ENCODE measurements at places on chromosomes 7 and 10.

DNA sequence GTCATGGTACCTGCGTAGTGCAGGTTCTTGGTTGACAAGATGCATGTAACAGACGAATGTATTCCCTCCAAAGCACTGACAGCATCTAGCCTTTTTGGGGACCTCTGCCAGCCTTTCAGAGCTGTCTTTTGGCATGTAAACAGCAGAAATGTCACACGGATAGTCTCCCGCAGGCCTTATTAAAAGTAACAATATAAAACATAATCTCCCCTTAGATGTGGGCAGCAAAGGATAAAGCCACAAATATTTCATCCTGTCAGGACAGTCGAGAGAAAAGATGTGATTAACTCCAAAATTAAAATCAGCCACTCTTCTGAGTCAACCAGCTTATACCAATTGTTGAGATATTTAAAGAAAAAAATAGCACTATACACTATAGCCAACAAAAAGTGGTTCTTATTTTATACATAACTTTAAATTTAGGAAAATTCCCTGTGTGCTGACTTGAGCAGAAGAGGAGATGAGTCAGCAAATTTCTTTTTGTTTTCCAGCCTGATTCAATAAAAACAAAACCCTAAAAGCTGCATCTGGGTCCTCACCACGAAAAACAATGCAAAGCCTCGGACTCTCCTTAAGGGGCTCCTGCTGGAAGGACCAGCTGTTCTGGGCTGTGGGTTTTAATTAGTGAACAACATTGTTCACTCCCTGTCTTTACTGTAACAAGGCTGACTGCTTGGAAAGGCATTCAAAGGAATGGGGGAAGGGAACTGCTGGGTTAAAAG, 240.2 kb downstream of the ADAM12 start:
- no peak for DNase-seq

DNA sequence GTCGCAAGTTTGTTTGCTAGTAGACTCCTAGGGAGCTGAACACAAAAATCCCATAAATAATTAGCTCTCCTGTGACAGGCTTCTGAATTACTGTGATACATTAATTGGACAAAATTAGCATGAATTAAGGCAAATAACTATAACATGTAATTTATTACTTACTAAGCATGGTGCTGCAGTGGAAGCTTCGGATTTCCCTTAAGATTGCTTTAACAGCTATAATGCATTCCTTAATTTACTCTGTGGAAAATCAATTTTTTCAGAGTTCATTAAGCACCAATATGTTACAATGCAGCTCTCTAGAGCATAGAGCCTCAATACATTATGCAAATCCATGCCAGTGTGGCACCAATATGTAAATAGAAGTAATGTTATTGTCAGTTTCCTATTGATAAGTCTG, 201.5 kb downstream of the MDFIC start:
- no peak for DNase-seq

- DNase-seq: no peak
Measured at GRCh38 chr7:117096330-117096729, 143.0 kb downstream of the ST7 start.

DNA sequence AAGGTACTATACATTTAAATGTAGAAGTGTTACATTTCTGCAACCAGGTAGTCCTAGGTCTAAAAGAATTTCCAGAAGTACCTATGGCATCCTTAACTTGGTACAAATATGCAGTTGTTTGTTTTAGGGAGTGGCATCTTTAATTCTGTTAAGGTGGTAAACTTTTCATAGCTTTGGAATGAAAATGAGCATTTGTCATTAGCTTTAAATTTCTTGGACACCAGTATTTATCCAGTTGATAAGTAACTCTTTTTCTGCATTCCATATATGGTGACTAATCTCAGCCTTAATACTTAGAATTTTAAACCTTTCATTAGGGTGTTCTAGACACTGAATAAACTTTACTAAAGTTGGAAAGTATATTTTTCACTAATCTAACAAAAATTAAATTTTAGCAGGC, 10.8 kb downstream of the SLF2 start:
- DNase-seq: no peak

DNA sequence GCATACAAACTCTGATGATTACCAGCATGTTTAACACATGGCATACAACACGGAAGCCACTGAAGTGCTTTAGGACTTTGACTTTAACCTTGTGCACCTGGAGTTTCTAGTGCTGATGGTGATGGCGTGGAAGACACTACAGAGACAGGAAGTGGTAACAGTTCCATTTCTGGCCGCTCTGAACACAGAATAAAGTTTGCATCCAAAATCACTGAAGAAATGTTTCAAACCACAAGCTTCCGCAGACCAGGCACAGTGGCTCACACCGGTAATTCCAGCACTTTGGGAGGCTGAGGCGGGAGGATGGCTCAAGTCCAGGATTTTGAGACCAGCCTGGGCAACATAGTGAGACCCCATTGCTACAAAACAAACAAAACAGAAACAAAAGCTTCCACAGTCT, 40.3 kb upstream of the TNPO3 start:
- peak; percentile 22 for DNase-seq

GRCh38 chr7:7889791-7890568, 78.6 kb upstream of the GLCCI1 start:
- DNase-seq: no peak

DNA sequence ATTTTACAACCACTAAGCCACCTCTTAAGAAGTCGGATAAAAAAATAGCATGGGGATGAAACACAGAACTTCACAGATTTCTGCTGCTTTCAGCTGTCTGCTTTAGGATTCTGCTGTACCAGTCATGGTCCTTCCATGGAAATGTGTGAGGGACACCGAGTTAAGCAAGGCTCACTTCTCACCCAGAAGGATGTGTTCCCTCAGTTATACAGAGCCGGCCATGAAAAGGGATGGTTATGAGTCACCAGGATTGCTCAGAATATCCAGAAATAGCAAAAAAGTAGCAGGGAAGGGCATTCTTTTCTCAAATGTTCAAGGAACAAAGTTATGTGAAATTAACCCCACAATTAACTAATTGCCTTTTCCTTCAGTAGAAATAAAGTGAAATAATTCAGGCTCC, 124.4 kb downstream of the AMPH start:
- no peak for DNase-seq

GRCh38 chr10:124354411-124355382, 64.0 kb downstream of the OAT start:
- peak; percentile 28 for DNase-seq

- DNase-seq: no peak
Measured at GRCh38 chr10:51007781-51008180, 66.5 kb upstream of the PRKG1 start.

GRCh38 chr7:114718861-114719260, 203.0 kb upstream of the MDFIC start:
- DNase-seq: peak; percentile 71

DNA sequence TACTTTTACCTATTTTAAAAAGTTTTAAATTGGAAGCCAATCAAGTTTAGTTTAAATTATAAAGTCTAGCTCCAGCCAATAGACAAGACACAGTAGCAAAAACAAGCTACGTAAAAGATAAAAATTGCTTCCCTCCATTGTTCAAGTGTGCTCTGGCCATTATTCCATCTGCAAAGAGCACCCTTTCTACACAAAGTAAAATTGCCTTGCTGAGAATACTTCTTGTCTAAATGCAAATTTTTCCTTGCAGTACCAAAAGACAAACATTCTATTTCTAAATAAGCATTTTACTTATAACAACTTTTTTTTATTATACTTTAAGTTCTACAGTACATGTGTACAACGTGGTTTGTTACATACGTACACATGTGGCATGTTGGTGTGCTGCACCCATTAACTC, 75.9 kb upstream of the ZNF746 start:
- DNase-seq: no peak

- no peak for DNase-seq
Measured at GRCh38 chr7:155375337-155376277, 77.9 kb downstream of the INSIG1 start.

DNA sequence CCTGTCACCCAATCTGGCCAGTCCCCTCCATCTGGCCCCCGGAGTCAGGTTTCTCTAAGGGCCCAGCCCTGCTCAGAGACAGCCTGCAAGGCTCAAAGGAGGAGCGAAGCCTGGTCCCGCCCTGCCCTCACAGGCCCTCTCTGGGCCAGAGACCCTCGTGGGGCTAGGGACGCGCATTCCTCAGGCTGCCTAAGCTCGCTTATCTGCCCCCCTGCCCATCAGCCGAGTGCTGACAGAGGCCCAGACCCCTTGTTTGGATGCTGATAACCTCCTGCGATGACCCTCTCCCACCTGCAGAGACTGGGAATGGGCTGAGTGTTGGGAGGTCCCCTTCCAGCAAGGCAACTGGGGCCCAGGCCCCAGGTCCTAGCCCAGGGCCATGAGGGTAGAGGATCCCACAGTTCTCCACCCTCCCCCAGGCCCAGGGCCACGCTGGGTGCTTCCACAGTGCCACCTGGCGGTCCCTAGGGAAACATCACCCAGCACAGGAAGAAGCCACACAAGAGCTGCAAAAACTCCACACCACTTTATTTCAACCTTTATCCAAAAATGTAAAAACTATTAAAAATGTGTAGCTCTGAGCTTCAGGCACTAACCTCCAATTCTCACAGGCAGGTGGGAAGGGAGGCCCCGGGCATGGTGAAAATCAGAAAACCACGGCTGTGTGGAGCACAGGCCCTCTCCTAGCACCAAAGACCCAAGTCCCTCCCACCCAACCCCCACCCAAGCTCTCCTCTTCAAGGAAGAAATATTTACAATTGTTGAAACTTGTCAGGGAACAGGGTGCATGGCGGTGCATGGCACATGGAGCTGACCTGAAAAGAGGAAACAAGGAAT, 2.2 kb downstream of the NPM3 start:
- peak; percentile 83 for DNase-seq

DNA sequence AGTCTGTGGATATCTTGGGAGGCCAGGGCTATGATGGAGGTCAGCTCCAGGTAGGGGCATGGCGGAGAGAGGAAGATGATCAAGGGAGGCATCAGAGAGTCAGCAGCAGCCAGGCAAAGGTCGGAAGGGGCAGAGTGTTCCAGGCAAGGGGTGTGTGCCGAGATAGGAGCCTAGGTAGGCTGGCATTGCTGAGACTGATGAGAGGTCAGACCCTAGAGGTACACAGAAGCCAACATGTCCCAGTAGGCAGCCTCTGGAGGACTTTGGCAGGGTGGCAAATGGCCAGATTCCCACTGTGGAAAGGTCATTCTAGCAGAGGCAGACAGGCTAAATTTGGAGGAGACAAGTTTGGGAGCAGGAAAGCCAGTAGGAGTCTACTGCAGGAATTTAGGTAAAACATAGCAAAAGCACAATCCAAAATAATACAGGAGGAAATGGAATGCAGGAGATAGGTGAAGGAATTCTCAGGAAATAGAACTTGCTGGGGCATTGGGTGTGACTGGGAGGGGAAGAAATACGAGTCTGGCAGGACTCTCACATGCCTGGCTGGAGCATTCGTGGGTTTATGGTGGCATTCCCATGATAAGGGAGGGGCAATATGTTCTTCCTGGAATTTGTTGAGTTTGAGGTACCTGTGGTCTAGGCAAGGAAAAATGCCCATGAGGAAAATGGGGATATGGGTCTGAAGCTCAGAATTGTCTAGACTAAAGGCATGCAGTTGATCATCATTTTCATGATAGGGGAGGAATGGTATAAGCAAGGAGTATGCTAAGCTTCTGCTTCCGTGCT, 25.7 kb downstream of the TMEM176A start:
- no peak for DNase-seq

- DNase-seq: peak; percentile 23
Measured at GRCh38 chr7:155398944-155399343, 59.0 kb upstream of the EN2 start.

Data from activated CD4-positive, alpha-beta T cell treated with anti-CD3 and anti-CD28 coated beads, Interleukin-2, amount 50 U/mL, for 16 hours (primary cell).